ENCODE measurements at places on chromosomes 3 and 15. TPM values are rescaled to one million over a fixed set of nuclear protein-coding genes. Genes with fewer than 3 reads are reported as not detected.

ADGRG7 gene
- not detected for total RNA-seq

RLBP1 gene
- total RNA-seq: under 0.01 TPM

GRCh38 chr3:126995254-126995780, 12.4 kb downstream of the PLXNA1 start:
- no peak for DNase-seq

- DNase-seq: no peak
Measured at GRCh38 chr15:52493968-52494367, 34.7 kb downstream of the MYO5A start.

OXTR gene
- 6.2 TPM for total RNA-seq

GATM gene
- total RNA-seq: 0.59 TPM

DNA sequence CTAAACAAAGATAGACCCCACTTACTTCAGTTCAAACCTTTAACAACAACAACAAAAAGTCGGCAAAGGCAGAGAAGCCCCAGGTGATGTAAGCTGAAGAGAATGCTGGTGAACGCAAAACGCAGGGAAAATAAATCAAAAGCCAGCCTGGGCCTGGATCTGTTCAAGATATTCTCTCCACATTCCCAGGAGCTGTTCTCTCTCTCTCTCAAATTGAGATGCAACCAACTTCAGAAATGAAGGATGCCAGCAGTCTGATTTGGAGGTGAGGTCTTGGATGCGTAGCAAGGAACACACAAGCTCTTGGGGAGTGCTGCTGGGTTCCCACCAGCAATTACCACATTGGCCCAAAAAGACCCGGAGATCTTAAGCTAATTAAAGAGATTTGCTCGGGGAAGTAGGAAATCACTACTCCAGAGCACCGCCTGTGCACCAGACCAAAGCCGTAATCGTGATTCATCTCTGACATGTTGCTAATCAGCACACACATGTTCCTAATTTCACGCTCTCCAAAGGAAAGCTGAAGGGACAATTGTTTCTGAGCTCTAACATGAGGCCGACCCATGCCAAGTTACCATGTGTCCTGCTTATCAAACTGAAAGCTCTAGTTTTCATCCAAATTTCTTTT, 37.1 kb downstream of the IL17RD start:
- DNase-seq: no peak

DNA sequence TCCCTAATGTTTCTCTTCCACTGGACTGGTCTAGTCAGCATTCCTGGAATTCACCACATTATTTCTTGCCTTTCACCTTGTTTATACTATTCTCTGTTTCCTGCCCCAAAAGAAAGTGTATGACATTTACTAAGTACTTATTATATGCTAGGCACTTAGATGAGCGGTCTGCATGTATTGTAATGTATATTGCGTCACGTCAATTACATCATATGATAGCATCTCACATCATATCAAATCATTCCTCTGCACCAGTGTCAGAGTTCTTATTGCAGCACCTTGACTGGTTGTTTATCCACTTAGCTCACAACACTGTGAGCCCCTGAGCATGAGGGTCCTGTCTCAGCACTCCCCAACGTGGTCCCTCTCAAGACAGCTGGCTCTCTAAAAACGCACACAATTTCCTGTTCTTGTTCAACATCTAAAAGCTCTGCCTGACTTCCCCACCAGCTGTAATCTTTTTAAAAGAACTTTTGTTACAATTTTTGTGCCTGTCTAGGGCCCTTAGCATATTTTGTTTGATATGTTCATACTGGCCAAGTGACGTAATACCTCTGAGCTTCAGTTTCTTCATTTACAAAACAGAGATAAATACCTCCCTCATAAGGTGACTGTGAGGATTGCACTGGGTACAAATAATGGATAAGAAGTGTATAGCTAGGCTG, 58.8 kb downstream of the ARHGAP31 start:
- DNase-seq: no peak

DNA sequence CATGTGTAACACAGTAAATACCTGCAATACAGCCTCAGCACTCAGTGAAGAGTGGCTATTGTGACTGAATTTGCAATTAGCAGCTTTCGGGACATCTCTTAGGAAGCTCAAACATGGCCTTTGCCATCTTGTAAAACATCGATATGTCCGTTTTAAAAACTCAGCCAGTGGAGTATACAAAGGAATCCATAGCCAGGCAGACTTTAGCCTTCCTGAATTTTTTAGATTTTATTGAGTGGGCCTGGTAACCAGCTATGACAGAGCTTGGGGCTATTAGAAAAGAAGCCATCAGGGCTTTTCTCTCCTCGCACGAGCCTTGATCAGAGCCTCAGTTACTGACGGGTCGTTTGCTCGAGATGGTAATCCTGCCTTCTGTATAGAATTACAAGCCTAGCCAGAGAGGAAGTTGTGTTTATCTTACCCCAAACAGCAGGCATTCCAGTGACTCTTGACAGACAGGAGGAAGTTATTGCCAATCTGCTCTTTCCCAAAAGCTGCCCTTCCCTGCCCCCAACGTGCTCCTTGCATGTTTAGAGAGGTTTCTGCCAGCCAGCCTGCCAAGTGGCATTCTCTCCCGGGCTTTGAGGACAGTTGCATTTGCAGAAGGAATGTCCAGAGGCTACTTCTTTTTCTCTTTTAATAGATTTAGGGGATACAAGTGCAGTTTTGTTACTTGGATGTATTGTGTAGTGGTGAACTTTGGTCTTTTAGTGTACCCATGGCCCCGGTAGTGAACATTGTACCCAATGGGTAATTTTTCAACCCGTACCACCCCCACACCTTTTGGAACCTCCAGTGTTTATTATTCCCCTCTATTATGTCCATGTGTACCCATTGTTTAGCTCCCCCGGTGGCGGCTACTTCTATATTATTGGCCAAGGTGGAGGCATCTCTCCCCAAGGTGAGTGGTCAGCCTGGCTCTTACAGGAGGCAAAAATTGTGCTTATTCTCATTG, 40.6 kb downstream of the ITPR1 start:
- no peak for DNase-seq

GRCh38 chr3:121981473-121981872, 40.6 kb downstream of the ILDR1 start:
- no peak for DNase-seq

ENTPD3 gene
- 0.36 TPM for total RNA-seq

DNA sequence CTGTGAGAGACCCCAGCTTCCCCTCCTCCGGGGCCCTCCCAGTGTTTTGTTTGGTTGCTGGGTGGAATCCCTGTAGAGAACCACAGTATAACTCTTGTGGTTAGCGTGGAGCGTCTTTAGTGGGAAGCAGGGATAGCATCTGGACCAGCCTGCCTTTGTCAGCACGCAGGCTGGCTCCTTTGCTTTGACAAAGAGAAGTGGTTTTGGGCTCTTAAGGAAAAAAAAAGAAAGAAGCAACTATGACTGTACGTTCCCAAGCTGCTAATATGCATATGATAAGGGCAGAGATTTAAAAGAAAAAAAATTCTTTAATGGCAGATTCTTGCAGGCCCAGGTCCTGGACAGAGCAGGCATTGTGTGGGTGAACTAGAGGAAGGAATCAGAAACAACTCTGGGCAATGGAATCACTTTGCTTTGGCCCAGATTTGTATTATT, 340.8 kb upstream of the CTDSPL start:
- no peak for DNase-seq

XCR1 gene
- total RNA-seq: not detected

GRCh38 chr3:101852983-101853840, 3.9 kb downstream of the NFKBIZ start:
- DNase-seq: peak; percentile 77

GRCh38 chr3:50334339-50335075, 6.1 kb downstream of the RASSF1 start:
- no peak for DNase-seq

GRCh38 chr3:14880447-14881106, 61.8 kb downstream of the FGD5 start:
- no peak for DNase-seq

GRCh38 chr3:64917914-64918453, 230.2 kb upstream of the ADAMTS9 start:
- DNase-seq: no peak

LMAN1L gene
- total RNA-seq: under 0.01 TPM

DNAH1 gene
- total RNA-seq: 8.7 TPM

- no peak for DNase-seq
Measured at GRCh38 chr3:187296058-187296457, 4.5 kb upstream of the MASP1 start.

DNA sequence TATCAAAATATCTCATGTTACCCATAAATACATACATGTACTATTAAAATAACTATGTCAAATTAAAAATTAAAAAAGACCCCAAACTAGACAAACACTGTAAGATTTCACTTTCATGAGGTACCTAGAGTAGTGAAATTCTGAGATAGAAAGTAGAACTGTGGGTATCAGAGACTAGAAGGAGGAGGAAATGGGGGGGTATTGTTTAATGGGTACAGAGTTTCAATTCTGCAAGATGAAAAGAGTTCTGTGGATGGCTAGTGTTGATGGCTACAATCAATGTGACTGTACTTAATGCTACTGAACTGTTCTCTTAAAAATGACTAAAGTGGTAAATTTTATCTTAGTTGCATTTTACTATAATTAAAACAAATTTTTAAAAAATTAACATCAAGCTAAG, 36.6 kb downstream of the RFX7 start:
- DNase-seq: no peak

NLGN1 gene
- total RNA-seq: 7.7 TPM

DNA sequence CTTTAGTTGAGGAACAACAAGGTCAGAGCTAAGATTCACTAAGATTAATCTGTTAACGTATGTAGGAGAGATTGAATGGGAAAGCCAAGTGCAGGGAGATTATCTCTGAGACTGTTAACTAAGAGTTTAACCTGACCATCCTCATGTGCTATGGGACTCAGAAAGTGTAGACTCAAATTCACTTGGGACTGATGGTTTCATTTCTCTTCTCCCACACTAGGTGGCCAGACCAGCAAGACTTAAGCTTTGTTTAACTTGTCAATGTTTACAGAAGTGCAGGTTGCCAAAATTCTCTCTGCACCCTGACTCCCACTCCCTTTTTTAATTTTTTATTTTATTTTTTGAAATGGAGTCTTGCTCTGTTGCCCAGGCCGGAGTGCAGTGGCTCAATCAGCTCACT, 6.3 kb upstream of the HEXA start:
- DNase-seq: peak; percentile 72

- DNase-seq: no peak
Measured at GRCh38 chr3:17935222-17935621, 192.8 kb upstream of the TBC1D5 start.

GRCh38 chr3:58296269-58296668, 9.8 kb upstream of the RPP14 start:
- no peak for DNase-seq

DENND6A gene
- 27.1 TPM for total RNA-seq

- no peak for DNase-seq
Measured at GRCh38 chr3:188581365-188581764, 427.4 kb downstream of the LPP start.

- no peak for DNase-seq
Measured at GRCh38 chr3:5666455-5666854, 478.9 kb downstream of the EDEM1 start.

PROS1 gene
- total RNA-seq: 87.5 TPM

DNA sequence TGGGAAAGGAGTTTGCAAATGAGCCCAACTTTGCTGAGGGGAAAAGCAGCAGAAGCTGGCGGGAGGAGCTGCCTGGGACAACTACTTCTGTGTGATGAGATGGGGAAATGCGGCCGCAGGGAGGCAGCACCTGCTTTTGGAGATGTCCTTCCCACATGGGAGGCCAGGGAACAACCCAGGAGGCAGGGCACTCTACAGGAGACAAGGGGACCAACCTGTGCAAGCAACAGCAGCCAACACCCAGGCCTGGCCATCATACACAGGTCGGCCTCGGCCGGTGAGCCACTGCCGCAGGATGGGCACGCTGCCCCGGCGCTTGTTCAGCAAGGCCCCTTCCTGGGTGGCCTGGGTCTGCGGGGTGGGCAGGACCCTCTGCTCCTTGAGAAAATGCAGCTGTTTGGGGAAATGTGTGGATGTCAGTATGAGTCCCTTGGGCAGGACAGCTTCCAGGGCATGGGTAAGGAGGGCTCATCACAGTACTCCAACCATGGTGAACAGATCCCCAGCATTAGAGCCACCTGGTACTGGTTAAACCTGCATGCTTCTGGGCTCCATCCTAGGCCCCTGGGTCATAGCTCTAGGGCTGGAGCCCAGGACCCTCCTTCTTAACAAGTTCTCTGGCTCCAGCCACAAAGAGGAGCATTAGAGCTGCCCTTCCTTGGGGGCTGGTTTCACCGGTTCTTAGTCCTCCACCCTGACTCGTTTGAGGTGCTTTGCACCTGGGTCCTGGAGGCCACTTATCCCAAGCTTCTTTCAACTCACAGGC, 11.6 kb downstream of the EPB42 start:
- DNase-seq: no peak

DNA sequence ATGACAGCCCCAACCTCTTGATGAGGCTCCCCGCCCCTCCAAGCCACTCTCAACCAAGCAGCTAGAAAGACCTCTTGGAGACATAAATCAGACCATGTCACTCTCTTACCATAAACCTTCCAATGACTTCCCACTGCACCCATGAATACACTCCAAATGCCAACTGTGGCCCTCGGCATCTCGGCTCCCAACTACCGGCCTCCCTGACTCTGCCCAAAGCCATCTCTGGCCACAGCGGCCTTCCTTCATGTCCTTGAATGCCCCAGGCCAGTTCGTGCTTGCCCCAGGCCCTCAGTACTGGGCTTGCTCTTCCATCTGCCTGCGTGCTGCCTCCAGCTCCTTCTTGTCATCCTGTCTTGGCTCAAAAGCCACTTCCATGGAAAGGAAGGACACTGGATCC, 32.0 kb downstream of the HCN4 start:
- DNase-seq: peak; percentile 52

CEMIP gene
- 687 TPM for total RNA-seq

DNA sequence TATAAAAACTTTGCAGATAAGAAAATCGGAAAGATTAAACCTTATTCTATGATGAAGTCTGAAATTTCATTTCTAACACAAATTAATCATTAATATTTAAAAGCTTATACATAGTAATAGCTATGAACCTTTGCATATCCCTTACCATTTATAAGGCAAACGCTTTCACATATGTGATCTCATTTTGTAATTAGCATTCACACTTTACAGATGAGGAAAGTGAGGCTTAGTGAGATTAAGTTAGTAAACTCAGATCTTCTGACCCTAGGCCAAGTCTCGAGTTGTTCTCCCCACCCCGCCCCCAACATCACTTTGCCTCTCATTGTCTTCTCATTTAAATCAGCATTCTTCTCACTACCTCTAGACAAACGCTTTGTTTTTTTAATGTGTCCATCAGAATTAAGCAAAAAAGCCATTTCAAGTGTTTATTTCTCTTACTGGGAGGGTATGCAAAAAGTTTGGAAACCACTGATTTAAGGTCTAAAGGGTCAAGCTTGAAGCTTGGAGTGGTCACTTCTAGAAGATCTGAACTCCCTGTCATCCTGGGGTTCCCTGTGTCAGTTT, 172.9 kb upstream of the BCL6 start:
- DNase-seq: no peak

DNA sequence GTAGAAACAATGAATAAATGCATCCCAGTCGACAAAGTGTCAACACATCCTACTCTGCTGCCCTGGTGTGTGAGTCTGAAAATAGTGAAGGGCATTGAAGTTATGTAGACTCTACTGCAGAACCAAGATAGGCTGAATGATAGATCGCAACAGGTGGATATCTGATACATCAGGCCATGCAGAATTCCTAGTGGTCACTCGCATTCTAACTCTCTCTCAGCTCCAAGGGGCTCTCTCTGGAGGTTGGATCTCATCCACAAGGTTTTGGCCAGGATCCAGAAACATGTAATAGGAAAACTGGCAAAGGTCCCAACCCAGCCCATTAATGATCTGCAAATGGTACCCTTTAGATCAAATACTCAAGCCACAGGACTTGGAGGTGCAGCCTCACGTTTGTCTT, 514.1 kb downstream of the MAGI1 start:
- DNase-seq: no peak

COL8A1 gene
- 720 TPM for total RNA-seq

- no peak for DNase-seq
Measured at GRCh38 chr3:163490119-163490518, 1588.2 kb downstream of the SI start.

All from osteoblast (primary cell).